ENCODE measurements at places on chromosomes 6 and 20.

DNA sequence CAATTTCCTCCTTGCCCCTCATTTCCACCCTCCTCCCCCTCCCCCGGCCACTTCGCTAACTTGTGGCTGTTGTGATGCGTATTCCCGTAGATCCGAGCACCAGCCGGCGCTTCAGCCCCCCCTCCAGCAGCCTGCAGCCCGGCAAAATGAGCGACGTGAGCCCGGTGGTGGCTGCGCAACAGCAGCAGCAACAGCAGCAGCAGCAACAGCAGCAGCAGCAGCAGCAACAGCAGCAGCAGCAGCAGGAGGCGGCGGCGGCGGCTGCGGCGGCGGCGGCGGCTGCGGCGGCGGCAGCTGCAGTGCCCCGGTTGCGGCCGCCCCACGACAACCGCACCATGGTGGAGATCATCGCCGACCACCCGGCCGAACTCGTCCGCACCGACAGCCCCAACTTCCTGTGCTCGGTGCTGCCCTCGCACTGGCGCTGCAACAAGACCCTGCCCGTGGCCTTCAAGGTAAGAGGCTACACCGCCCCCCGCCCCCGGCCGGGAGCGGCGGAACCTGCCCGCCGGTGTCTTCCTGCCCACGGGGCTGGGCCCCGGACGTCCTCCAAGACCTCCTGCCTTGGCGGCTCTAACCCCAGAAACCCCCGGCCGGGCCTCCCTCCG, 44.9 kb upstream of the SUPT3H start:
- no peak for DNase-seq

DNA sequence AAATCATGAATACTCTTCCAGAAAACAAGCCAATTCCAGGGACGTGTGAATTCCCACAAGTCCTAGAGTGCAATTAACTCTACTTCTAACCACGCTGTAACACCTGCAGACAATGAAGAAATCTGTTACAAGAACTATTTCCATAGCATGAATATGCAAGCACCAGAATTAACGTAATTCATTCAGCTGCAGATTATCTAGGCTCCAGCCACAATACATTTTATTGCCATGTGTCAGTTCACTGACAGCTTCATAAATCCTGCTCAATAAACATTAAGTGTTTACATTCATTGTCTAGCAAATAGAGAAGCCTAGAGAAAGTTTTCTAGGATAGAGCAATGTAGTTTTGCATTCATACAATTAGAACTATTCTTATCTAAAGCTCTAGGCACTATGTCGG, 1348.5 kb downstream of the GRIK2 start:
- no peak for DNase-seq

GRCh38 chr6:53258076-53258773, 90.5 kb downstream of the ELOVL5 start:
- DNase-seq: no peak

- no peak for DNase-seq
Measured at GRCh38 chr6:143400258-143401067, 50.0 kb downstream of the ADAT2 start.

DNA sequence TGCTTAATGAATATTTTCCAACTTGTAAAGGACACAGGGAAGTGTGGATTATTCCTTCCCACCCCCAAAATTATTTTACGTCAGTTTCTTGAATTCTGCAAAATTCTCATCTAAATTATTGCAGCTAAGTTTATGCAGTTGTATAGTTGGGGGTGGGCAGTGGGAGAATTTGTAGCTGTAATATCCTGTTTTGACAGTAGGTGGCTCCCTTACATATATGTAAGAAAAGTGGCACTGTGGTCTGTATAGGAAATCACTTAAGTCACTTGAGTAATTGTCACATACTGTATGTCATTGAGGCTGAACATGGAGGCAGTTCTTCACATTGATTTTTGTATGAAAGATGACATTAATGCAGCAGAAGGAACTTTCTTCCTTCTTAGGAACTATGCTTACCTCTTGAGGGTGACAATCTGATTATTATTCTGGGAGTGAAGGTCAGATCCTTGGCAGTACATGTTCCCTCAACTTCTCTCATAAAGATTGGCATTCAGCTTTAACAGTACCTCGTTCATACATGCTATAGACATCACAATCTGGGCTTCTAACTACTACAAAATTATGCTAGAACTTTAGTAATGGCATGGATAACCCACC, 14.6 kb upstream of the CFAP206 start:
- no peak for DNase-seq

- no peak for DNase-seq
Measured at GRCh38 chr6:70082830-70083229, 216.5 kb downstream of the COL19A1 start.

GRCh38 chr6:122869437-122870024, 80.5 kb downstream of the SMPDL3A start:
- no peak for DNase-seq

DNA sequence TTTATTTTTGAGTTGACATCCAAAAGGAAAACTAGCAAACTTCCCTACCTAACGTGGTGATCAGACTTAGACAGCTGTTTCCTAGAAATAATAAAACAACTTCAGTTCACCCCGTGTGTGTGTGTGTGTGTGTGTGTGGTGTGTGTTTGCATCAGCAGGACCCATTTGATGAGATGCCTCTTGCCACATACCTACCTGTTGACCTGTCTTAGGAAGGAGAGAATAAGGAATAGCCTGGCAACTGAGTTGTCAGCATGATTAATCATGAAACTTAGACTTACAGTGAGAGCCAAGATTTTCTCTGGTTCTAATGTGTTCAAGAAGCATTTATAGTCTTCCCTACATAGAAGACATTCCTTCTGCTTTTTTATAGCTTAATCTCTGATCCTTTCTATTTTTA, 16.1 kb upstream of the PBOV1 start:
- DNase-seq: no peak

DNA sequence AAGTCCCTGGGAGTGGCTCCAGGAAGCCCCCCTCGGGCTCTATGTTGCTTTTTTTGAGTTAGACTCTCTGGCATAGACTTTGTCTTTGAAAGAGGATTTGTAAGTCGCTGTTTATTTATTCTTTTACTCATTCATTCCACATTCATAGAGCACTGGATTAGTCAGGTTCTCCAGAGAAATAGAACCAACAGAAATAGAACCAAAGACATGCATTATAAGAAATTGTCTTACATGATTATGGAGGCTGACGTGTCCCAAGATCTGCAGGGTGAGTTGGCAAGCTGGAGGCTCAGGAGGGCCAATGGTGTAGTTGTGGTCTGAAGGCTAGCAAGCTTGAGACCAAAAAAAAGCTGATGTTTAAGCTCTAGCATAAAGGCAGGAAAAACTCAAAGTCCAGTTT, 98.3 kb upstream of the CHD6 start:
- no peak for DNase-seq

DNA sequence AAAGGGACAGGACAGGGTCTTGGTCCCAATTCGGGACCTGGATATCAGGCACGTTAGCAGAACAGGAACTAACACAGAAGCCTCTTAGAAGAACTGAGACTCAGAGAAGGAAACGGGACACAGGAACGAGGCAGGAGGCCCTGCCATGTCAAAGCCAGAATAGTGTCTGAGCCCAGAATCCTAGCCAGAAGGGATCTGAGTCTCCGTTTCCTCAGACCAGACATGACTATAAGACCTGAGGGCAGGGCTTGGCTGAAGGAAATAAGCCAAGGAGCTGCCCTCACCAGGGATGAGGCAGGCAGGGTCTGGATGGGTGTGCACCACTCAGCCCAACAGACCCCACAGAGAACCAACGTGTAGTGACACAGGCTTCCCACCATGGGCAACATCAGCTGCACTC, 40.3 kb downstream of the TRERF1 start:
- DNase-seq: no peak

GRCh38 chr20:31544600-31544999, 30.4 kb downstream of the HM13 start:
- DNase-seq: no peak

DNA sequence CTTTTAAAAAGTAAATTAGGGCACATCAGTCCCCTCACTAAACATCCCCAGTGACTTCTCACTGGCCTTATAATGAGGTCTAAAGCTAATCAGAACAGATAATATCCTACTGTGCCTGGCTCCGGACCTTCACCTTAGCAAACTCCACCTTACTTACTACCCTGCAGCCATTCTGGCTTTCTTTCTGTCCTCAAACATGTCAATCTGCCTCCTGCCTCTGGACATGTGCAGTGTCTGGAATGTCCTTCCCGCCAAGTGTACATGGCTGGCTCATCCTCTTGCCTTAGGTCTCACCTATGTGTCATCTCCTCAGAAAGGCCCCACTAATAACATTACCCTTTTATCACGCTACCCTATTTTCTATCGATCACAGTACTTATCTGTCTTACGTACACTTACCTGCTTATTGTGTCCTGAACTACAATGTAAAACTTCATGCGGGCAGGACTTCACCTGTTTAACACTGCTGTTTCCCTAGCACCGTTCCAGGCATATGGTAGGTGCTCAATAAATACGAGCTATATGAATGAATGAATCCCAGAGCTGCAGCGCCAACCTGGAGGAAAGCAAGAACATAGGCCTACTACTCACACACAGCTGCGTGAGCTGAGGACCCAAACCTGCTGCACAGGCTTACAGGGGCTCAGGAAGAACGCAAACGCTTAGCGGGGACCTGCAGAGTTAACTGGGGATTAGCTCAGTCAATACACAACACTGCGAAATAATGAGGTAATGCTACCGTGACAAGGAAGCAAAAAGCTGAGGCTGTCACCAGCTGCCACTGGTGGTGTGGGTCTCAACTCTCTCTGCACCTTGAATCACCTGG, 991 bp downstream of the UQCC2 start:
- no peak for DNase-seq

- DNase-seq: no peak
Measured at GRCh38 chr20:45998337-45998736, 10.4 kb upstream of the MMP9 start.

GRCh38 chr6:106745197-106745770, 115.9 kb downstream of the QRSL1 start:
- no peak for DNase-seq

DNA sequence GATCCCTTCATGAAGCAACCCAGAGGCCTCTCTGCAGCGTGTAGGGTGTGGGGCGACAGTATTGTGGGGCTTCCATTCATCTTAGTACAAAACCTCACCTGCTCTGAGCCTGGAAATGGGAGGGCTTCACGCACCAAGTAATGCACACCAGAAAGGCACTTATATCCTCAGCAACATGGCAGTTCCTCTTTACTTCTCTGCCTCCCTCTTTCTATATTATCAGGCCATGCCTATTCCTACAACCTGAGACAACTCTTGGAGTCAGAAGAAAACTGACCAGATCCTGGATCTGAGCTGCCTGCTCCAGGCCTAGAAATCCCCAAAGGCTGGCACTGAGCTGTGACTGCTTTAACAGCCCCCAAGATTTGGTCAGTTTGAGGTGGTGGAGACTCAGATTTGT, 7.6 kb upstream of the ZNF76 start:
- DNase-seq: no peak

DNA sequence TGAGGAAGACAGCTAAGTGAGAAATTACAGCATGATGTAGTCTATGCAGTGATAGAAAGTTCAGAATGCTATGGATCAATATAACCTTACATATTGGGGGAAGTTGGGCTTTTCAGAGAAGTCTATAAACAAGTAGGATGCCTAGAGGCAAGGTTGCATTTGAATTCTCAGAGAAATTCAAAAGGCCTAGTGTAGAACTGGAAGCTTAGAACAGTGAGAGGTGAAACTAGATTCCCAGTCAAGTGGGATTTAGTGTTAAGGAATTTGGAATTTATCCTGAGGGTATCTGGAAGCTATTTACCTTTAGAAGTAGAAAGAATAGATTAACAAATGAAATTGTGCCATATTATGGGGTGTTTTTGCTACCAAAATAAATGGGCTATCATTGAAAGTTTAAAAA, 4.3 kb downstream of the CENPW start:
- no peak for DNase-seq

- DNase-seq: no peak
Measured at GRCh38 chr6:14422917-14423316, 305.3 kb downstream of the CD83 start.

DNA sequence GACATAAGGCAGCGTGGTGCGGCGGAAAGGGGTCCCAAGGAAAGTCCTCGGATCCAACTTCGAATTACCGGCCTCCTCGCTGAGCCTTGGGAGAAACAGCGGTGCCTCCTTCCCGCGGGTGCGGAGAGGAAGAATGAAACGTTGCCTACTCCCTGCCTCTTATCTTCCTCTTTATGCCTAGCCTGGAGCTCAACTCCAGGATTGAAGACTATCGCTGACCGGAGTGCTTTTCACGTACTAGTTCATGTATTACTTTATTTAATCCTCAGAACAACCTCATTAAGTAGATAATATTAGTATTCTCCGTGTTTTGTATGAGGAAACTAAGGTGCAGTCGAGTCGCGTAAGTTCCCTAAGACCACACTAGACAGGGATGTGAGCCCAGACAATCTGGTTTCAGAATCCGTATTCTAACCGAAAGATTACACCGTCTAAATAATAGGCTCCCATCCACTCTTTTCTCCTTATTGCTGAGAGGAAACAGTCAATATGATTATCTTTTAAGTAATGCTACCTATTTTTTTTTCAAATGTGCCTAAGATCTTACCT, 793 bp upstream of the PDSS2 start:
- no peak for DNase-seq

DNA sequence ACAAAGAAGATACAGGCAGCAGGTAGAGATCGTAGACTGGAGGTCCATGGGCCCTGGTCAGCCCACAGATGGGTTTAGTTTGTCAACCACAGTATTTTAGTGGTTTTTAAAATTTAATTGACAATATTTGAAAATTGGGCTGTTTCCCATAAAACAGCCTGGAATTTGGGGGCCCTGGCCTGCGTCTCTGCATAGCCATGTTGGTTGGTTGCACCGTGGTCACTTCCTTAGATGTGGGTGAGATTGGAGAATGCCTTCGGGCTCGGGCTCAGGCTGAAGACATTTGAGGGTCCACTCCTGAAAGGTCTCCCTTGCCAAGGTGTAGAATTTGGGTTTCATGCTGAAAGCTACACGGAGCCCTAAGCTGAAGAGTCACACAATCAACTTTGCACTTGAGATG, 7.7 kb downstream of the DUSP22 start:
- DNase-seq: no peak

- no peak for DNase-seq
Measured at GRCh38 chr6:14804001-14804784, 441.7 kb upstream of the JARID2 start.

DNA sequence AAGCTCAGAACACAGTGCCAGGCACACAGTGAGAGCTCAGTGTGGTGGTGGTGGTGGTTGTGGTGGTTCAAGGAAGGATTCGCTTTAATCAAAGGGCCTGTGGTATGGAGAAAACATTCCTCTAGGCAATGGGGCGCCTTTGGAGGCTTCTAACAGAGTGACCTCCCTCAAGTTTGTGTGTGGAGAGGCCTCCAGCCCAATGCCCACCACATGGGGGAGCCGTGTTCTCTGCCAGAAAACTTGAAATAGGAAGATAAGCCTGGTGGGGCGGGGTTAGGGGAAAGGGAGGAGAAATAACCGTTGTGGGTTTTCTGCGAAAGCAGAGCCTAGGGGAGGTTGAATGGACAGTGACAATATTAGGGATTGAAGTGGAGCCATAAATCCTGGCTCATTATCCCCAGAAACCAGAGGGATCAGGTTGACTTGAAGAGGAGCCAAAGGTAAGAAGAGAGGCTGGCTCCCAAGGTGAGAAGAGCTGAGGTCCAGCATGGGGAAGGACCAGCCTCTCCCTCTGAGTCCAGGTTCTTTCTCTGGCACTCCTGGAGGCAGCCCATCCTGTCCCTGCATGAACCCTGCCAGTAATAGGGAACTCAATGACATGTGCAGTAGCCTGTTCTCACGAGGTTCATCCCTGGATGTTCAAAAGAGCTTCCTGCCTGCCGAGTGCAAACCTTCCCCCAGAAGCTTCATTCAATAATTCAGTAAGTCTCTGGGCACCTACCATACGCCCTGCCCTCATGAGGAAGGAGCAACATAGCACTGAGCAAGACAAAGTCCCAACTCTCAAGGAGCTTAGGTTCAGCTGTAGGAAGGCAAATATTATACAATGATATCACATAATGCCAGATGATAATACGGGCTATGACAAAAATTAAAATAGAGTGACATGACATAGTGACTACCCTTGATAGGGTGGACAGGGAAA, 51.4 kb downstream of the TGM2 start:
- no peak for DNase-seq

All from esophagus squamous epithelium (tissue), 5 donors.